ENCODE measurements at places on chromosomes 2 and 18. TPM values are rescaled to one million over a fixed set of nuclear protein-coding genes. Genes with fewer than 3 reads are reported as not detected.
A peak's percentile ranks its signal among the peaks of the same experiment; 100 is the strongest.

DNA sequence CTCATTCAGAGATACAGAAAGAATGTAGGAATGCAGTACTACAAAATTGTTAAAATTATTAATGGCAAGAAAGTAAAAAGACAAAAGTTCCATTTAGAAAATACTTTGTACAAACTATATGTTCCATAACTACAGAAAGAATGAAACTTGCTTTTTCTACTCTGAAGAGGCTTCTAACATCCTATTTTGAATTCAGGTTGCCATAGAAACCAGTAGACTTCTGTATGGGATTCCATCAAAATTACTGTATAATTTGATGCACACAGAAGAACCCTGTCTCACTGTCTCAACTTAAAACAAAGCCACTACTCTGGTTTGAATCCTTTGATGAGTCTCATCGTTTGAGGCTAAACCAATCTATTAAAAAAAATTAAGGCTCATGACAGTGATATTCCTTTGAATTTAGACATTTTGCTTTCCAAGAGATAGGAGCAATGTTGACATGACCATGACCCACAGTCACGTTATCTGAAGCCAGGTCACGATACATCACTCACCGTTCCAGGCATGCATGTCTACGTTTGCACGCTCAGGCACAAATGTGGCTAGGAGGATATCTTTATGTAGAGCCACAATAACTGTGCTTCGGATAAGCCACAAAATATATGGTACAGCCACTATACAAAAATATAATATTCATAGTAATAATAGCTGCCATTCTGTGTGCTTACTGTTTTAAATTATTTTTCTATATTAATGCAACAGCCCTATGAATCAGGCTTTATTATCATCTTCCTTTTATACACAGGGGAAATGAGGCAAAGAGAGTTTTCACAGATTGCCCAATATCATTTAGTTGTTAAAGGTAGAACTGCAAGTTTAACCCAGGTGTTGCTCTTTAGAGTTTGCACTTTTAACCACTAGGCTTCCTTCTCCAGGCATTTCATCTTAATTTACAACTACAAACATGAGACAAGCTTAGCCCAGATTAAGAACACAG, 82.4 kb downstream of the CACNB4 start:
- DNase-seq: no peak

- no peak for DNase-seq
Observed at GRCh38 chr2:190693533-190694232, 44.8 kb downstream of the NAB1 start.

The MAL gene
- not detected for total RNA-seq

The CYTIP gene
- total RNA-seq: 0.07 TPM

DNA sequence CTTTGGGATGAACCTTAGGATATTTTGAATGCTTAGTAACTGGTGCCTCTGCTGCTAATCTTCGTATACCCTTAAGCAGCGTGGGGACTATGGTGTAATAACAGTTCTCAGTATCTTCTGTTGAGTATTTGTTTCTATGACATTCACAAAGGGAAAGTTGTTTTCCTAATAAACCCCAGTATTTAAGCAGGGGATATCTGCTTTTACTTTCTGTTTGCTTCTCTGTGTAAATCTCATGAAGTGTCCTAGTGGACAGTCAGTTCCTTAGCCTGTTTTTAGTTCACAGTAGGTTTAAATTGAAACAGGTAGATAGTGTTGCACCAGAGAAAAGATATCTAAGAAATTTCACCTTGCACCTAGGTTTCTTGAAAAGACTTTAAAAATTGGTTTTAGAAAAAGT, 14.9 kb downstream of the KIAA1328 start:
- no peak for DNase-seq

GRCh38 chr2:160419776-160420505, 73.7 kb downstream of the RBMS1 start:
- DNase-seq: no peak

GRCh38 chr2:237058423-237058822, 27.3 kb upstream of the COPS8 start:
- DNase-seq: no peak

GRCh38 chr18:62736077-62736855, 20.9 kb downstream of the PHLPP1 start:
- no peak for DNase-seq

GRCh38 chr18:75639472-75639831, 211.9 kb upstream of the SMIM21 start:
- no peak for DNase-seq

DNA sequence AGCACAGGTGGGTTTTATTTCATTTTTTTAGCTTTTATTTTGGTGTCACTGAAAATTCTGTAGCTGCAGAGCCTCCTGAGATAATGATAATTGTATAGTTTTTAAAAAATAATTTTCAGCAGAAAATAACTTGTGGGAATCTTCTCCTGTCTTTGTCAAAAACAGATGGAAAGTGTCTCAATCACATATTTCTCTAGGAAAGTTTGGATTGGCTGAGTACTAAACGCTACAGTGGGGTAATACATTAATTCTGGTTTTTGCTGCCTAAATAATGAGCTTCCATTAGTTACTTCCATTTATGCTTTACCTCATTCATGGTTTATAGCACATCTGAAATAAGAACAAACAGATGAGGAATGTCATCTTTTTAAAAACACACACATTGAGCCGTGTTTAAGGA, 2.2 kb downstream of the TWIST2 start:
- DNase-seq: no peak

The IL1A gene
- 0.73 TPM for total RNA-seq

DNA sequence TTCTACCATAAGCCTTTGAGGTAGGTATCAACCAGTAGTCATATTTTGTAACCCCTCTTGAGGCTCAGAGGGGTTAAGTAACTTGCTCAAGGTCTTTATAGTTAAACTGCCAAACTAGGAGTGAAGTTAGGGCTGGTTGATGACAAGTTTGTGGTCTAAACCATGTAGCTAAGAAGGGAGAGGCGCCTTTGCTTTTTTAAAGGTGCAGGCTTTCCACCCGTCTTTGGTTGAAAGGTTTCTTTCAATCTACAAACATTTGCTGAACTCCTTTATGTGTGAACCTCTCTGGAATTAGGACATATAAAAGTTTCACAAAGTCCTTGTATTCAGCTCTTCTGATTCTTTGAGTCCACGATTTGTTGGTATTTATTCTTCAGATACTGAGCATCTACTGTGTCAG, 2.4 kb upstream of the MTA3 start:
- DNase-seq: no peak

GRCh38 chr2:83615511-83615910, 843.6 kb downstream of the SUCLG1 start:
- no peak for DNase-seq

The TUBB8B gene
- not detected for total RNA-seq

DNA sequence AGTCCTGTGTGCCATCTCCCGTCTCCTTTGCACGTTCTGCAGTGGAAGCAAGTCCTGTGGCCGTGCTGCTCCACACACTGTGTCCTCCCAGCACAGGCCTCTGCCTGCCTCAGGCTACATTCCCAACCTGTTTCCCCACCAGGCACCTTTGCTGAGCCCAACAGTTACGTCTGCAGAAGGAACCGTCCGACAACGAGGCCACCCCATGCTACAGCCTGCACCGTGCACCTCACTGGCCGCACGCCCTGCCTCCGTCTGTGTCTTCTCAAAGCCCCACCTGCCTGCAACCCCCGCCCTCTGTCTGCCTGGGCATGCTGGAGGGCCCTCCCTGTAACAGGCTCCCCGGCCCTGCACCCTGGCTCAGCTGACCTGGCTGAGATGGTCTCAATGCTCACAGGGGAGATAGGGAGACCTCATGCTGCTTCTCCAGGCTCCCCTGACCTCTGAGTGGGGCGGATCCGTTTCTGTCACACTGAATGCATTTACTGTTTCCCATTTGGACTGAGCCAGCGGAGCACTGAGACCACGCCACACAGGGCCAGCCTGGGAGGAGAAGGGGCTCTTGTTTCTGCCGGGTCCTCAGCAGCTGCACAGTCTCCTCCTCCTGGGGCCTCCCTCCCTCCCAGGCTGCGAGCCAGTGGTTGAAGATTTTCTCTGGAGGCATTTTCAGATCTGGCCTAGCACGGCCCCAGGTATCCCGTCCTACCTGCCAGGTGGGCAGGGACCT, 109.1 kb upstream of the OTOS start:
- no peak for DNase-seq

GRCh38 chr2:188986839-188987238, 12.7 kb downstream of the COL3A1 start:
- no peak for DNase-seq

- peak; percentile 4 for DNase-seq
Observed at GRCh38 chr2:62014102-62014501, 108.6 kb downstream of the COMMD1 start.

DNA sequence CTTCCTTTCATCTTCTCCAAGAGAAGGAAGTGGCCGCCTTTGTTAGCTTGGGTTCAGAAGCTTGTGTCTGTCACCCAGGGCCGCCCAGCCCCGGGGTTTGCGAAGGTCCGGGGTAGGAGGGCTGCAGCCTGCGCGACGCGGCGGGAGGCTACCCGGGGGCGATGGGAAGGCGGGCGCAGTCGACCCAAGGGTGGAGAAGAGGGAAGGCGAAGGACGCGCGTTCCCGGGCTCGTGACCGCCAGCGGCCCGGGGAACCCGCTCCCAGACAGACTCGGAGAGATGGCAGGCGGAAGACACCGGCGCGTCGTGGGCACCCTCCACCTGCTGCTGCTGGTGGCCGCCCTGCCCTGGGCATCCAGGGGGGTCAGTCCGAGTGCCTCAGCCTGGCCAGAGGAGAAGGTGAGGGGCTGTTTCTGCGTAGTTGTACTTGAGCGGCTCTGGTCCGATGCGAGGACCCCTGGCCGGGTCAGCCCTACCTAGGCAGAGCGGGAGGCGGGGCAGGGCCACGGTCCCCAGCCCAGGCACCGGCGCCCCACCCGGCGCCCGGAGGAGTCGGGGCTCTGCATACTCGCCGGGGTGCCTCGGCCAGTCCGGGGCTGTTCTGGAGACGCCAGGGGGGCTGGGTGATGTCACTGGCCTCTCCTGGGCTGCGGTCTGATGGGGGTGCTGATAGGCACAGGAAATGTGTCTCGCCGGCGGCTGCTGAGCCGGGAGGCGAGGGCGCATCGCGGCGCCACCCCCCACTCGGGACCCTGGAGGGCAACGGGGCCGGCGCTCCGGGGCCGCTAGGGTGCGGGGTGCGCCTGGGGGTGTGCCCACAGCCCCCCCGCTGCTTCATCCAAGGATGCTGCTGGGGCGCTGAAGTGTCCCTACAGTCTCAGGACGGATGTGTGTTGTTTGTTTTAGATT, at the start of gene QPCT:
TSS of gene QPCT (plus strand) at position 178 of the 909 bp plus-strand sequence. CDS start at position 280, 102 bp downstream.
- no peak for DNase-seq

DNA sequence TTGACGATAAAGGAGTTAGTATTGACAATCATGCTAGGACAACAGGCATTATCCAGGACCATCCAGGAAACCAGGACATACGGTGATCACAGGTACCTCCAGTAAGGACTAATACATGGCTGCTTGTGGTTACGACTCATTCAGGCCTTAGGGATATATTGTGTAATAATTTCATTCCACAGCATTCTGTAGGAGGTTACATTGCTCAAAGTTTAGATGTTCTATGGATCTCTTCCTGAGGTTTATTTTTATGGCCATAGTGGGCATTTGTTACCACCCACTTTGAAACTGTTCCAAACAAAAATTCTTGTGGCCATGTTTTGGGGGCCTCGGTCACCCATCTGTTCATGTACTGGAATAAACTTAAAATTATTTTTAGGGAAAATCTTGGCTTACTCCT, 431.6 kb downstream of the METTL4 start:
- DNase-seq: no peak

GRCh38 chr2:25673300-25674076, at the start of gene DTNB:
TSS of gene DTNB (minus strand) at chr2:25673577. CDS start at chr2:25652660, 20,917 bp downstream.
- DNase-seq: no peak

GRCh38 chr2:235195921-235196320, 244.1 kb downstream of the SH3BP4 start:
- DNase-seq: no peak

- DNase-seq: no peak
Observed at GRCh38 chr2:118340103-118340502, 251.8 kb downstream of the INSIG2 start.

GRCh38 chr2:143824791-143825190, 695.1 kb downstream of the ZEB2 start:
- DNase-seq: no peak

The LBX2 gene
- 2.4 TPM for total RNA-seq

- no peak for DNase-seq
Observed at GRCh38 chr2:101305035-101305434, 3.5 kb downstream of the RNF149 start.

DNA sequence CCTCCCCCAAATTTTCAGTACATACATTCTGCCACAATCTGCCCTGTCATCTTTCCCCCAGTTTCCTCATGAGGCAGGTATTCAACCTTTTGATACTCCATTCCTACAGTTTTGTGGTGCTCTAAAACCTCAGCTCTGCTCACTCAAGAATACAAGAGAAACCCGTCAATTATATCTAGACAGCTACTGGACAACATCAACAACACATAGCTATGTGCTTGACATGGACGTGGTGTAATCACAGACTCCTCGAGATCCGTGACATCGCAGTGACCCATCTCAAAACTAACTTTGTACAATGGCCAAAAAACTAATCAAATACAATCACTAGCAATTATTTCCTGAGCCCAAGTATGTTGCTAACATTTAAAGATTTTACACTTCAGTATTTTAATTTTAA, 23.6 kb downstream of the WDSUB1 start:
- DNase-seq: no peak

- DNase-seq: no peak
Observed at GRCh38 chr2:191629001-191629453, 48.9 kb upstream of the NABP1 start.

GRCh38 chr2:19362755-19363473, 4.5 kb upstream of the OSR1 start:
- no peak for DNase-seq

- DNase-seq: peak; percentile 17
Observed at GRCh38 chr2:173881461-173881860, 83.7 kb downstream of the SP3 start.

DNA sequence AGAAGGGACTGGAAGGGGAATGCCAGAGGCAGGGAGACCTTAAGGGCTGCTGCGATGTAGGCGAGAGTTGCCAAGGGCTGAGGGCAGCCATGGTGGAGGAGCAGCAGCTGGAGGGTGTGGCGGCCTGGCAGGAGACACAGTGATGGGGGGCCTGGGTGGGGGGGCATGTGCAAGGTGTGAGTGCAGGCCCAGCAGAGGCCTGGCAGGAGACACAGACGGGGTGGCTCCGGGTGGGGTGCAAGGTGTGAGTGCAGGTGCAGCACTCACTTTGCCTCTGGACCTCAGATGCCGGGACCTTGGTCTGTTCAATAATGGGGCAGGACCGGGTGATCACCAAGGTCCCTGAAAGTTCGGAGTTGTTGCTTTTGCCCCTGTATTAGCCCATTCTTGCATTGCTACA, 76.2 kb upstream of the ODC1 start:
- no peak for DNase-seq
